HepG2 (cell line): ENCODE measurements at places on chromosomes 7 and 10. TPM values are rescaled to one million over a fixed set of nuclear protein-coding genes. Genes with fewer than 3 reads are reported as not detected.

- peak; percentile 64 for DNase-seq
Measured at GRCh38 chr10:93032809-93033137, 27.8 kb upstream of the CYP26C1 start.

- no peak for DNase-seq
Measured at GRCh38 chr10:89531359-89531758, 4.0 kb downstream of the SLC16A12 start.

DNA sequence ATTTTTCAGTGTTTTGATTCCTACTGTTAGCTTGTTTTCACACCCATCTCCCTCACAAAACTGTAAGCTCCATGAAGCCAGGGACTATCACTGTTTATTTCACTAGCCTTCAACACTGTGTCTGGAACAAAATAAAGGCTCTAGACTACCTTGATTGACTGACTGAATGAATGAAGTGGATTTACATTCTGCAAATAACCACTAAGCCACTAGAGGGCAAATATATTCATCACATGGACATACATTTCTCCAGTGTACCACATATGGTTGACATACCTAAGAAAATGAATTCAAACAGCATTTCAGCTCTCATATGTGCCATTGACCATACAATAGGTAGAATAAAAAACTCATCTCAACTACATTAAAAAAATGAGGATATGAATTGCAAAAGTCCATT is 185.9 kb downstream of the RAB11FIP2 start:
- DNase-seq, result peak; percentile 15

The SLC13A1 gene
- not detected in 2 replicates for total RNA-seq

DNA sequence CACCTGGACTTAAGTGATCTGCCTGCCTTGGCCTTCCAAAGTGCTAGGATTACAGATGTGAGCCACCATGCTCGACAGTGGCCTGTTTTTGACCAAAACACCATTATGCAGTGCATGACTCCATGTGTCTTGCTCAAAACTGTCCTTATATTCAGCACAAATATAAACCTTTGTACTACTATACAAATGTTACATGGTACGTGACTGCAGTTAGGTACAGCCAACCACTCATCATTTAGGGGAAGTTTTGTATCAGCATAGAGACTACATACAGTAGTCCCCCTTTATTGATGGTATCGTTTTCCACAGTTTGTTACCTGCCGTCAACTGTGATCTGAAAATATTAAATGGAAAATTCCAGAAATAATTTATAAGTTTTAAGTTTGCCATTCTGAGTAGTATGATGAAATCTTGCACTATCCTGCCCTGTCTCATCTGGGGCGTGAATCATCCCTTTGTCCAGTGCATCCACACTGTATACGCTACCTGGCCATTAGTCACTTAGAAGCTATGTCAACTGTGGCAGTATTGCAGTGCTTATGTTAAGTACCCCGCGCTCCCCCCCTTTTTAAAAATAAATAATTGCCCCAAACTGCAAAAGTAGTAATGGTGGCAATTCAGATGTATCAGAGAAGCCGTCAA is 23.3 kb upstream of the ZNF282 start:
- DNase-seq, result peak; percentile 54

The PLEKHS1 gene
- total RNA-seq, result not detected in 2 replicates
